ENCODE measurements at places on chromosomes 4 and X.

GRCh38 chr4:7169134-7169533 lies 23.2 kb upstream of the SORCS2 start:
- H3K27ac ChIP-seq: peak overlapping the region; percentile 17
- no peaks in the 10 kb centered on the region for H3K36me3 ChIP-seq
- ATAC-seq: no peak
- no peaks in the 10 kb centered on the region for H3K27me3 ChIP-seq

GRCh38 chr4:3021627-3022026 lies 52.7 kb downstream of the HTT-AS start:
- peak; percentile 92 for ATAC-seq
- H3K36me3 ChIP-seq: no peaks in the 10 kb centered on the region
- peaks cover 5% of the 10 kb centered on the region for H3K4me1 ChIP-seq
- no peak overlapping the region for H3K4me3 ChIP-seq
- peaks cover 14% of the 10 kb centered on the region for H3K27me3 ChIP-seq

DNA sequence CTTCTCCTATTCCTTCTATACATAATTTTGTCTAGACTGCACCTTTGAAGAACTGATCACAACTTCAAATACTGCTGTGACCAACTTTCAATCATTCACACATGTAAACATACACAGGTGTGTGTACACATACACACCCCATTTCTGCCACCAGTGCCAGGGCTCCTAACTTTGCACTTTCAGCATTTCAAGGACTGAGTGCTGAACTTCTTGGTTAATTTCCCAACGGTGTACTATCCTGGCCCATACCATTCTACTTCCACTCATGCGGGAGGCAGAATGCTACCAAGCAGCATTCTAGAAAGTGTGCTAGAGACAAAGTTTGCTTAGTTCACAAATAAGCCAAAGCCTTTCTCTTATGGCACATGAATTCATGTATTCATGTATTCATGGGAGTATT lies 51.2 kb downstream of the RPGR start:
- H3K4me3 ChIP-seq: no peak overlapping the region
- H3K27me3 ChIP-seq: no peaks in the 10 kb centered on the region
- no peak overlapping the region for H3K27ac ChIP-seq
- H3K36me3 ChIP-seq: no peaks in the 10 kb centered on the region

GRCh38 chr4:41299486-41299885 lies 42.8 kb downstream of the UCHL1 start:
- no peak overlapping the region for H3K27ac ChIP-seq
- no peak for ATAC-seq
- H3K27me3 ChIP-seq: peaks cover 7% of the 10 kb centered on the region
- no peaks in the 10 kb centered on the region for H3K36me3 ChIP-seq
- no peak overlapping the region for H3K4me3 ChIP-seq

DNA sequence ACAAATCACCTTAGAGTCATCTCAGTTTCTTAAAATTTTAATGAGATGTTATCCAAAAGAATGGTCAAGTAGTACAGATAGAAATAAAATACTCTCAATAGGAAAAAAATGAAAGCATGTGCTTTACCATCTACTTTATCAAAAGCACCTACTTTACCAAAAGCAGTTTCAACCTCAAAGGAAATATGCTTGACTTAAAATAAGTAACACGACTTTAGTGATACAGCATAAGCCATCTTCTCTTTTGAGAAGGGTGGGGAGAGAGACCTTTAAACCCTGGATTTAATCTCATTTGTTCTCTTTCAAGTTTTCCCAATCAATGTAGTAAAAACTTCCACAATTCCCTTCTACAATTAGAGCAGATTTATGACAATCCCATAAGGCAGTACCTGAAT lies 26.5 kb downstream of the OTUD4 start:
- H3K4me1 ChIP-seq: peaks cover 10% of the 10 kb centered on the region
- H3K27ac ChIP-seq: peak overlapping the region; percentile 50
- peaks cover 100% of the 10 kb centered on the region for H3K36me3 ChIP-seq
- H3K4me3 ChIP-seq: no peak overlapping the region

- no peak for ATAC-seq
- H3K4me3 ChIP-seq: no peak overlapping the region
- H3K4me1 ChIP-seq: no peaks in the 10 kb centered on the region
- H3K27me3 ChIP-seq: peaks cover 3% of the 10 kb centered on the region
- no peak overlapping the region for H3K27ac ChIP-seq
Observed at GRCh38 chr4:107212565-107212964, 176.5 kb upstream of the DKK2 start.

- no peak for ATAC-seq
- no peak overlapping the region for H3K27ac ChIP-seq
- H3K36me3 ChIP-seq: no peaks in the 10 kb centered on the region
- no peak overlapping the region for H3K4me3 ChIP-seq
Observed at GRCh38 chr4:137597752-137598430, 65.6 kb upstream of the PCDH18 start.

GRCh38 chrX:28552882-28553829 lies 34.1 kb upstream of the IL1RAPL1 start:
- no peaks in the 10 kb centered on the region for H3K27me3 ChIP-seq
- no peak for ATAC-seq
- H3K27ac ChIP-seq: no peak overlapping the region
- H3K36me3 ChIP-seq: no peaks in the 10 kb centered on the region
- no peaks in the 10 kb centered on the region for H3K4me1 ChIP-seq

- H3K36me3 ChIP-seq: peaks cover 6% of the 10 kb centered on the region
- no peaks in the 10 kb centered on the region for H3K4me1 ChIP-seq
- no peak overlapping the region for H3K4me3 ChIP-seq
- no peaks in the 10 kb centered on the region for H3K27me3 ChIP-seq
Observed at GRCh38 chr4:1021386-1022050, 10.1 kb downstream of the FGFRL1 start.

DNA sequence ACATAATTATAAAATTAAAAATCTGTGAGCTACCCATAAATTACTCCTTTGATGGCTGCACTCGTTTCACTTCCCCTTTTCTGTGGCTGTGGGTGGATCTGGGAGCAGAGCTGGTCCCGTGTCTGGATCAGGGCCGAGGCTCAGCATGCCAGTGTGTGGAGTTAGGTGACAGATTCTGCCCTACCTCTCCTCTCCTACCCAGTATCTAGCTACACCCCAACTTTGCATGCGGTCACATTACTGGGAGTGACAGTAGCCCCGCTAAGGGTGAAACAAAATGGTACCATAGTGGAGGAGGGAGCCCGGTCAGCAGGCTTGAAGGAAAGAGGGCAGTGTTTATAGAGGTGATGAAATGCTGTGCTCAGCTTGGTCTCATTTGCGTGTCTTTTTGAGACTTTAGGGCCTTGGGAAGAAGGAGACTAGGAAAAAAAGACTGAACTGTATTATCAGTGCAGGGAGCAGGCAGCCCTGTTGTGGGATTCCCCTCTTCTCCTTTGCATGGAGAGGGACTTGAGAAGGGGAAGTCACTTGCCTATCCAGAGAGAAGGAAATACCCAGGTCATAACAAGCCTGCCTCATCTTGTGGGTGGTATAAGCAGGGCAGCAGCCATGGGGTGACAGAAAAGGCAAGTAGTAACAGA lies 48.4 kb downstream of the ARHGAP10 start:
- H3K4me1 ChIP-seq: peaks cover 37% of the 10 kb centered on the region
- H3K36me3 ChIP-seq: no peaks in the 10 kb centered on the region
- H3K27ac ChIP-seq: peak overlapping the region; percentile 2

- no peaks in the 10 kb centered on the region for H3K4me1 ChIP-seq
- no peak overlapping the region for H3K27ac ChIP-seq
- ATAC-seq: no peak
- H3K36me3 ChIP-seq: no peaks in the 10 kb centered on the region
- H3K4me3 ChIP-seq: no peak overlapping the region
- H3K27me3 ChIP-seq: no peaks in the 10 kb centered on the region
Observed at GRCh38 chrX:5113128-5113527, 1115.5 kb downstream of the NLGN4X start.

DNA sequence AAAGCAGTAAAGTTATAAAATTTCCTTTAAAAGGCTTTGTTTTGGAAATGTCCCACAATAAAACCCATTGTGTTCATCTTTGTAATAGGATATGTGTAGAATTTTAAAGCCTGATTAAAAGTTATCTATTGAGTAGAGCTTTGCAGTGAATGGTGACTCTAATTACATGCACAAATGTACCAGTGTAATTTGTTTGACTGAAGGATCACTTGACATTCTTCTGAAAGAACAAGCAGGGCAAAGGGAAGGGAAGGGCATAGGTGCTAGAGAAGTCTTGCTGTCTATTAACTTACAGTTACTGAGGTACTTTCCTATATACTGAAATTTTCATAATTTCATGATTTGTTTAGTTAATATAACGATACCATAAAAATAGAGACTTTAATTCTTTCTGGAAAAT lies 70.8 kb downstream of the STIM2 start:
- no peak overlapping the region for H3K27ac ChIP-seq
- ATAC-seq: no peak
- H3K4me3 ChIP-seq: no peak overlapping the region
- no peaks in the 10 kb centered on the region for H3K27me3 ChIP-seq
- no peaks in the 10 kb centered on the region for H3K36me3 ChIP-seq
- peaks cover 19% of the 10 kb centered on the region for H3K4me1 ChIP-seq

DNA sequence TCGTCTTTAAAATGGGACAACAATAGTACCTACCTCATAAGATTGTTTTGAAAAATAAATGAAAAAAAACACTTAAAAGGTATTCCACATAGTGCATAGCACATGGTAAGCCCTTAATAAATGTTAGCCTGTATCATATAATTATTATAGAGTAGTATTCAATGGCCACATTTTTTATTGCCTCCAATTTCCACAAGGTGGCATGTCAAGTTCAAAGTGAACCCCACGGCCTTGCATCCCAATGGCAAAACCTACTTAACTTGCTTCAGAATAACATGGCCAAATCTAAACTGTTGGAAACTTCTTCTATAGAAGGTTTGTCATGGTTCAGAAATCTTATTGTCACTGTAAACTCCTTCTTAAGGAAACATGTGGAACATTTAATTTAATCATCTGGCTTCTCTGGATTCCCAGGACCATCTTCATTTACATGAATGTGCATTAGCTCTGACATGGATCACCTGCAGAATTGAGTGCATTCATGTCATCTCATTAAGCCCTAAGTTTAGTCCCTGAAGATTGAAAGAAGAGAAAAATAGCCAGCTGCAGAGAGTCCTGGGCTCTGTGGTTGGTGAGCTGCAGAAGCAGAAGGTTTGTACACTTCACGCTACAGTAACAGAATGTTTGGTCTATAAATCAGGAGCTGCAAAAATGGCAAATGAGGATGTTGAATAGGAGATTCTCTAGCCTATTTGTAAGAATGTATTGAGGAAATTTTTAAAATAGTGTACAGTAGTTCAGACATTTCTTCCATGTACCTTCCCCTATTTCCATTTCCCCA lies 61.0 kb downstream of the ANXA3 start:
- H3K4me1 ChIP-seq: no peaks in the 10 kb centered on the region
- no peak overlapping the region for H3K27ac ChIP-seq
- H3K4me3 ChIP-seq: no peak overlapping the region
- H3K27me3 ChIP-seq: no peaks in the 10 kb centered on the region

DNA sequence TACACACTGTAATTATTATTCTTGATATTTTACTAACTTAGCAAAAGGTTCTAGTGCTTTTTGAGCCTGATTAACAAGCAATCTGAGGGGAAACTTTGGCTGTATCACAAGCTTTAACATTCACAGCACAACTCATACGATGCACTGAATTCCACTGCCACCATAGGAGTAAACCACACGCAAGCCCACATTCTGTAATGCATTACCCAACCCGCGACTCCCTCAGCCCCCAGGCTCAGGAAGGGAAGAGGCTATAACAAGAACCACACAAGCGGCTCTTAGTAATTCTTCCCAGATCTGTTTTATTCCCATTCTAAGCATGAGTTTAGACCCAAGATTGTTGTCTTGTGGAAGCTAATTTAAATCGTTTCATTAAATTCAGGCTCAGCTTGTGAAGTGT lies 138.5 kb upstream of the TBL1X start:
- H3K36me3 ChIP-seq: no peaks in the 10 kb centered on the region
- H3K4me1 ChIP-seq: no peaks in the 10 kb centered on the region
- no peak overlapping the region for H3K4me3 ChIP-seq
- H3K27me3 ChIP-seq: no peaks in the 10 kb centered on the region

- no peaks in the 10 kb centered on the region for H3K4me1 ChIP-seq
- ATAC-seq: no peak
- H3K36me3 ChIP-seq: no peaks in the 10 kb centered on the region
- H3K4me3 ChIP-seq: no peak overlapping the region
Observed at GRCh38 chr4:95524184-95524583, 24.6 kb downstream of the UNC5C start.

- no peak overlapping the region for H3K27ac ChIP-seq
- no peak overlapping the region for H3K4me3 ChIP-seq
- H3K36me3 ChIP-seq: no peaks in the 10 kb centered on the region
- no peaks in the 10 kb centered on the region for H3K27me3 ChIP-seq
Observed at GRCh38 chr4:118973295-118973694, 84.6 kb downstream of the SYNPO2 start.

GRCh38 chrX:21735768-21736127 lies 22.2 kb downstream of the SMPX start:
- no peak overlapping the region for H3K4me3 ChIP-seq
- H3K27ac ChIP-seq: no peak overlapping the region
- no peaks in the 10 kb centered on the region for H3K4me1 ChIP-seq

DNA sequence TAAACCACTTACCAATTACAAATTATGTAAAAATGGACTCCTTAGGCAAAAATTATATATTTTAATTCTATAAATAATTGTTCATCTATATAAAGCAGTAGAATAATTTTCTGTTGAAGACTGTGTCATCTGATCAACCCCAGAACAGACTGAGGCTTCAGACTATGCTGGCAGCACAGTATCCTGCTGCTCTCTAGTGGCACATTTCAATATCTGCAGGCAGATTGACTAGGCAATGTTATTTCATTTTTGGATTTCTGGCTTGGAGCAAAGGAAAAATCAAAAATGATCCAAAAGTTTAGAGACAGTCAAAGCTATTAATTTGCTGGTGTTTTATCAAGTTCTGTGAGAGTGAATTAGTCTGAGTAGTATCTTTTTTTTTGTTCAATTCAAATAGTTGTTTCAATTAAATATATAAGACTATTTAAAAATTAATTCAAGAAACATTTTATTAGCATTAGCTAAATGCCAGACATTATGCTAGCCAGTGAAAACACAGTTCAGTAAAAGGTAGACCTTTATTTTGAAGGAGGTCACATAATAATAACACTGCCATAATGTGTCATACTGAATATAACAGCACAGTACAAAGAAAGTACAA lies 21.3 kb upstream of the SULT1E1 start:
- no peaks in the 10 kb centered on the region for H3K36me3 ChIP-seq
- no peak overlapping the region for H3K4me3 ChIP-seq
- no peak overlapping the region for H3K27ac ChIP-seq
- no peaks in the 10 kb centered on the region for H3K27me3 ChIP-seq
- peak; percentile 38 for ATAC-seq
- no peaks in the 10 kb centered on the region for H3K4me1 ChIP-seq

DNA sequence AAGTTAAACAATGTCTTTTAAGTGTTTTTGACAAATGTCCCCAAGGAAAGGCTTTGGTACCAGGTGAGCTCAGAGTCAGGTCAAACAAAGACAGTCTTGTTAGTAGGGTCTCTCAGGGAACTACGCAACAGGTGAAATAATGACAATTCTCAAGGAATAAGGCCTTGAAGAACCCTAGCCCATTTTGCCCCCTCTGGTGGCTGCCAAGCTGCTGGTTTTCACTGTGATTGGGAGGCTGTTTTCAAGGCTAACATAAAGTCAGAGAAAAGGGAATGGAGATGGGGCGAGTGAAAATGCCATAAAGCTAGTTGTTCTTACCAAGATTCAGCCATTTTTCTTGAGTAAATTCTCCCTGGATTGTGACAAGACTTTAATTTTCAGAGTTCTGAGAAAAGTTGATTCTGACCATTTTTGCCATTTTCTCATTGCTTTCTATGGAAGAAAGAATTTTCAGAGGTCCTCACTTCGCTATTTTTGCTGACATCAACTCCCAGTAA lies 58.7 kb downstream of the RWDD4 start:
- no peak for ATAC-seq
- no peaks in the 10 kb centered on the region for H3K36me3 ChIP-seq
- no peaks in the 10 kb centered on the region for H3K4me1 ChIP-seq
- H3K27ac ChIP-seq: no peak overlapping the region
- no peaks in the 10 kb centered on the region for H3K27me3 ChIP-seq

All from activated T-helper 17 cell treated with anti-CD3 and anti-CD28 coated beads, Interleukin-2, amount 50 U/mL, for 72 hours (primary cell).